Eye (tissue), 1 donor: ENCODE measurements at places on chromosomes 13 and 19.

DNA sequence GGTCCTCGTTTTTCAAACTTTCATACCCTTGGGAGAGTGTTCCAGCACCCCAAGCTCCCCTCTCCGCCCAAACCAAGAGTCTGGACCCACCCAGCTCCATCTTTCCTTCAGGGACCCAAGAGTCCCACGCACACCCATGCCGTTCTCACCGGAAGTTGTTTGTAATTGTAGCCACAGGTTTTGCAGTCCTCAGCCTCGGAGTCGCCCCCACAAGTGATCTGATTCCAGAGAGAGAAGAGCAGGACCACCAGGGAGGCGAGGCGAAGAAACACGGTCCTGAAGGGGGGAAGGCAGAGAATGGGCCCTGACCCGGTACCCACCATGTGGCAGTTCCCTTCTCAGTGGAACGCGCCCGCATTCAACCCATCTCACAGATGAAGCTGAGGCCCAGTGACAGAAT lies 3.4 kb upstream of the LENG1 start:
- DNase-seq: no peak

DNA sequence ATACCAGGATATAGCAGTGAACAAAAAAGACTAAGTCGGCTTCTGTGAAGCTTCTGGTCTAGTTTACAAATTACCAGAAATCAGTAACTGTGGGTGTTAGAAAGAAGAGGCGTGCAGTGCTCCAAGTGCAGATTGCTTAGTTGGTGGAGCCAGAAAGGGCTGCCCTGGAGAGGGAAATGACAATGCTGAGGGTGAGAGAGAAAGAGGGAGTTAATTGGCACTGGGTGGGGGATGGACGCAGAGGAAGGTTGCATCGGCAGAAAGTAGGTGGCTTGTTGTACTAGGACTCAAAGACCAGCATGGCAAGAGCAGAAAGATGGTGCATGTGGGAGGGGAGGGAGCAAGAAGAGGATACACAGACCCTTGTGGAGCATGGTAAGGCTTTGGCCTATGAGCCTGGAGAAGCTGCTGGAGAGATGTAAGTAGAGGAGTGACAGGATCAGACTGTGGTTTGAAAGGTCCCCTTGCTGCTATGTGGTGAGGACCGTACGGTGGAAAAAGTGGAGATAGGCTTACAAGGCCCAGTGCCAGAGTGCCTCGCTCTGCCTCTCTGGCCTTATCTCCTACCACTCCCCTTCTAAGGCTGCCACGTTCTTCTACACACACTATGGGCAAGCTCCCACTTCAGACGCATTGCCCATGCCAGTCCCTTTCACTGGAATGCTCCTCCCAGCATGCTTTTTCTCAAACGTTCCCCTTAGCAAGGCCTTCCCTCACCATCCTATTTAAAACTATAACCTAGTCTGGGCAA lies 13.5 kb downstream of the SMG9 start:
- no peak for DNase-seq

DNA sequence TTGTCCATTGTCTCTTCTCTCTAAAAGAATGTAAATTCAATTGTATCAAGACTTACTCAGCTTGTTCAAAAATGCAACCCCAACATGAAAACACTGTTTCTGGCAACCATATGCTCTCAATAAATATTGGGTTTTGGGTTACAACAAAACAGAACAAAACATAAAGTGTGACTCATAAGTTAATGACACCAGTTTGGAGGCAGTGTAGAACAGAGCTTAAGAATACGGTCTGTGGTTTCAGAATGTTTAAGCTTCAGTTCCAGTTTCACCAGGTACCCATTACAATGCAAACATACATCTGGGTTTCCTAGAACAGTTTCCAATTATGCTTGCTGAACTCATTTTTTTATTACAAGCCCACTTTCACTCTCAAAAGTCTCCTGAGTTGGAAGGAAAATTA lies 285.8 kb upstream of the PCDH9 start:
- DNase-seq: no peak

DNA sequence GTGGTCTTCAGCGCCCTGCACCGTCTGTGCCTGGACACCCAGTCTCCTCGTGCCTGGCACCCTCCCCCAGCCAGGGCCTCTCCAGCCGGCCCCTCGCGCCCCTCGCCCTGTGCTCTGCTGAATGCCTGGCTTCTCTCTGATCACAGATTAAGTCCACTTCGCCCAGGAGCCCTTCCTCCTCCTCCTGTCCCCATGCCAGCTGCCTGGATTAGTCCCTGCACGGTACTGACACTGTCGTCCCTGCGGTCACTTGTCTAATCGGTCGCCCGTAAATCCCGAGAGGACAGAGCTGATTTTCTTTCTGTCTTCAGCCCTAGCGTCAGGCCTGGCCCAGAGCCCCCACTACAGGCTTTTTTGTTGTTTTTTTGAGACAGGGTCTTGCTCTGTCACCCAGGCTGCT lies 6.6 kb downstream of the THOP1 start:
- DNase-seq: peak; percentile 39

DNA sequence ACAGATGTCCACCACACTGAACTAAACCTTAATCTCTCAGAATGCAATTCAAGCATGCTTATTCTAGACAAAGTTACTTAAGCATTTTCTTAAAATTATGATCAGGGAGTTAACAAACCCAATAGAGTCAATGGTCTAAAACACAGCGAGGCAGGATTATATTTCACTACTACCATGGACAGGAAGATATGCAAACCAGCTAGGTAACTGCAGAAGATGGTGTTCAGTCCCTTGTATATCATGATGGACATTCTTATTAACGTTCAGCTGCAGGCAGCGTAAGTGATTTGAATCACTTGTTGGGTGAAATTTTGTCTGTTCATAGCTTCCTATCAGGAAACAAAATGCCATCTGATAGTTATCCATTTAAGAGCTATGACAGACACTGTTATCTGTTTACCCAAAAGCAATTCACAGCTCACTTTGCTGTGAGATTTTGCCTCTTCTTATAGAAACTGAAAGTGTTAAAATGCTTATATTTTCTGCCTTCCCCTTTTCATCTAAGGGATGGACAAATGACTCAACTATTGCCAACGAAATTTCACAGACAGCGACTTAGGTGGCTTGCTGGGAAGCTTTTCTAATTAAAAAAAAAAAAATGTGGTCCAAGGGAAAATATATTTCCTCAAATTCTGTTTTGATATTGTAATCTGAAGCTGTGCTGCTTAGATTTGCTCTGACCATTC lies 591.9 kb downstream of the DACH1 start:
- DNase-seq: no peak

DNA sequence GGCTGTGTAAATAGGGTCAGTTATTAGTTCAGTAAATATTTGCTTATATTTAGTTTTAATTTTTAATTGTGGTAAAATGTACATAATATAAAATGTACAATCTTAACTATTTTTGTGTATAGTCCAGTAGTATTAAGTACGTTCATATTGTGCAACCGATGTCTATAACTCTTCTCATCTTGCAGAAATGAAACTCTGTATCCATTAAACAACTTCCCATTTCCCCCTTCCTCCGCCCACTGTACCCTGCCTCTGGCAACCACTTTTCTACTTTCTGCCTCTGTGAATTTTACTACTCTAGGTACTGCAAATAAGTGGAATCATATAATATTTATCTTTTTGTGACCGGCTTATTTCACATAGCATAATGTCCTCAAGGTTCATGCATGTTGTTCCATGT lies 24.4 kb downstream of the UBAC2 start:
- no peak for DNase-seq

- peak; percentile 67 for DNase-seq
These were observed 4.9 kb downstream of the TMEM259 start for GRCh38 chr19:1015782-1016646.

DNA sequence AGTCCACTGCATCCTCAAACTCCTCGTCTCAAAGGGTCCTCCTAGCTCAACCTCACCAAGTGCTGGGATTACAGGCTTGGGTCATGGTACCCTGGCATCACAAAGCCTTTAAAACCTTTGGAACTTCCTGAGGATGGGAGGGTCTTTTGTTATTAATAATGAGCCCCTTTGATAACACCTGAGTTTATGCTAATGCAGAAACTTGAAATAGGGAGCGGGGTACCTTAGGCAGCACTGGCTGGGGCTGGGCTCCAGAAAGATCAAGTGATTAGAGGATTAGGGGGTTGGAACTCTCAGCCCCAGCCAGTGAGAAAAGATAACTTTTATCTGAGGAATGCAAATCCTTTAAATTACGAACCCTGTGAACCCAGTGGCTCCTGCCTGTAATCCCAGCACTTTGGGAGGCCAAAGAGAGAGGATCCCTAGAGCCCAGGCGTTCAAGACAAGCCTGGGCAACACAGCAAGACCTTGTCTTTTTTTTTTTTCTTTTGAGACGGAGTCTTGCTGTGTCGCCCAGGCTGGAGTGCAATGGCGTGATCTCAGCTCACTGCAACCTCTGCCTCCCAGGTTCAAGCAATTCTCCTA lies 9.3 kb upstream of the PSPC1 start:
- no peak for DNase-seq

GRCh38 chr19:1315470-1316166 lies 29.9 kb downstream of the EFNA2 start:
- peak; percentile 74 for DNase-seq

GRCh38 chr19:34963573-34964406 lies at the start of gene ZNF792:
Gene ZNF792 (minus strand): TSS chr19:34964229. CDS start chr19:34963662, 567 bp downstream.
- DNase-seq: peak; percentile 85

GRCh38 chr13:53499576-53500133 lies 471.0 kb downstream of the OLFM4 start:
- DNase-seq: no peak

DNA sequence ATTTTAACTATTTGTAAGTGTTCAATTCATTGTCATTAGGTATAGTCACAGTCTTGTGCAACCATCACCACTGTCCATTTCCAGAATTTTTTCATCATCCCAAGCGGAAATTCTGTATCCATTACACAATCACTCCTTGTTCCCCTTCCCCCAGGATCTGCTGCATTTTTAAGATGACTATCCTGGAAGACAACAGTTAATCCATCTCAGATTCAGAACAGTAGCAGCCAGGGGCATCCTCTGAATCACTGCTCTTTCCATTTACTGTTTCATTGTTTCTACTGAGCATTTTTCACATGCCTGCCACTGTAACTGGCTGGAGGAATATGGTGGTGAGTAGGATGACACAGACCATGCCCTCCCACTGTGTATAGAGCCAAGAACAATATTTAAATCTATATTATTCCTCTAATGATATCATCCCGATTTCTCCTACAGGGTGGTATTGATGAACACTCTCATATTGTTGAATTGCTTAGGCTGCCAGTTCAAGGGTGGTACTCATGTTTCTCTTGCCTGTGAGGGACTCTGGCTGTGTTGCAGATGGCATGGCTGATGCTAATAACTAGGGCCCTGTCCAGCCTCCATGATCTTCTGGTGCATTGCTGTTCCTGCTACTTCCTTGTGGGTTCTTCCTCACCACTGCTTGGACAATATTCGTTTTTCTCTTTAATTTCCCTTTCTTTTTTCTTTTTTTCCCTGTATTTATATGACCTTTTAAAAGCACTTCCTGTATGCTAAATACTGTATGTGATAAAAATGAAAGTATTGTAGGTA lies 59.0 kb downstream of the WDFY2 start:
- DNase-seq: no peak

DNA sequence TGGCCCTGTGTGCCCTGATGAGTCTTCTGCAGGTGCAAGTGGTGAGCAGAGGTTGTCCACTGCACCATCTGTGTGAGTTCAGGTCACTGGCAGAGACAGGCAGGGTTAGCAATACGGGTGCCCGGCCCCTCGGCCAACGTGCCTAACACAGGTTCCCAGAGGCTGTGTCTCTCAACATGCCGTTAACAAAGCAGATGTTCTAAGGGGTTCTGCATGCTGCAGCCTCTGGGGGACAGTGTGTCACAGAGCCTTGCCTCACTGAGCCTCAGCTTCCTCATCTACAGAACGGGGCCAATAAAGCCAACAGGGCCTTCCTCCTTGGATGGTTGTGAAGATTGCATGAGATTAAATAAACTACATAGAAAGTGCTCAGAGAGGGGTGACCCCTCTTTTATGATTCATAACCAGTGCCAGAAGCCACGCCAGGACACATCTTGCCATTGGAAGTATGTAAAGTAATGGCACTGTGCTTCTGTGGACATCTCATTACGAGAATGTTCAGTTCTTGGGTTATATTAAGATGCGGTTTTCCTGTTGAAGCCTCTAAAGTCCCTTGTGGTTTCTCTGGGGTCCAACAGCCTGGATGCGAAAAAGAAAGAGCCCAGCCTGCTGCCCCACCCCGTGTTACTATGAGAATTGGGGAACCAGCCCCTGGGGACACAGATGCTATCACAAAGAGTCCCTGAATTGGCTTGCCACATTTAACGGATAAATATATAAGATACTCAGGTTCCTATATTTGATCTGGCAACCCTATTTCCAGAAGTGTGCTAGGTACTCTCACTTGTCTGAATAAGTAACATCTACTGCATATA lies 11.2 kb upstream of the ARHGEF18 start:
- DNase-seq: no peak

DNA sequence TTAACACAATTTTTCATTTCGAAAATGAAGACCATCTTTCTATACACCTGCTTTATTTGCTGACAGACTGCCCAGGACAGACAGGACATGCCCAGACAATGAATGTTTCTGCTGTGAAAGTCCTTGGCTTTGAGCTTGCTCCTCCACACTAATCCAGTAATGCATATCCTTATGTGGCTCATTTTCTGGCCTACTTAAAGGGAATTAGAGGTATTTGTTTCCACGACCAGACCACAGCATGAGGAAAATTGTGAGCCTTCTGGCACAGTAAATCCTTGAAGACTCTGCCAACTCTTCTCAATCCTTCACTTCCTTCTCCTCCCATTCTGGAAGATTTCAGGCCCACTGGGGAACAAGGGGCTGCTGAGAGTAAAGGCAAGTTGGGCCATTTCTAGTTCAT lies 25.7 kb downstream of the CCDC70 start:
- DNase-seq: no peak

DNA sequence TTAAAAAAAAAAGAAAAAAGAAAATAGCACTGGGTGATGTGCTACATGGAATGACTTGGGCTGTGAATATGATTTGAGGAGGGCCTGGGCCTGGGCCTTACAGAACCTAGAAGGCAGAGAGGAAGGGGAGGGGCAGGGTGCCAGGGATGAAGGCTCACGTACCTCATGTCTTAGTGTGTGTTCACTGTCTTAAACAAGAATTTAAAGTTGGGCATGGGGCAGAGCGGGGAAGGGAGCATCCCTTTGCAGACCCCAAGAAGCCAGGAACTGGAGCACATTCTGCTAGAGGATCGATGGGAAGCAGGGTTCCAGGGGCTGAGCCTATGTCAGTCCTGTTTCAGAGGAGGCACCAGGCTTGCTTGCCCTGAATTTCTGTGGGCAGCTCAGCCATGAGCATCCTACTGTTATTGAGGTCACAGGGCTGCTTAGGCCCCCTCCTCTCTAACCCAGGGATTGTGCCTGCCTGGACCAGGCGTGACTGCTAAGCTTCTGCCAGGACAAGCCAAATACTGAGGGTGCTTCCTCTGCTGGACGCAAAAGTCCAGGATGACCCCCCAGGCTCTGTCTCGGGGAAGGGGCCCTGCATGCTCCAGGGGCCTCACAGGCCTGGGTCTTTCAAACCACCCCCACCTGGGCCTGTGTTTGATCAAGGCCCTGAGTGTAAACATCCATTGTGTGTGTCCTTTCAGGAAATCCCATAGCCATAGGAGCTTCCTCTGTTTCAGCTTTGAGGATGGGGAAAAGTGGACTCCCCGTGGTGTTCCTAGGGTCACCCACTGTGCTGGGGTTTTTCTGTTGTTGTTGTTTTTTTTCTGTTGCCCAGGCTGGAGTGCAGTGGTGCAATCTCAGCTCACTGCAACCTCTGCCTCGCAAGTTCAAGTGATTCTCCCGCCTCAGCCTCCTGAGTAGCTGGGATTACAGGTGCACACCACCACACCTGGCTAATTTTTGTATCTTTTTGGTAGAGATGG lies 4.8 kb downstream of the LSR start:
- DNase-seq: no peak
